ENCODE measurements at places on chromosomes 1 and 21.

GRCh38 chr1:244165701-244166100 lies 114.6 kb downstream of the ZBTB18 start:
- no peak for DNase-seq

DNA sequence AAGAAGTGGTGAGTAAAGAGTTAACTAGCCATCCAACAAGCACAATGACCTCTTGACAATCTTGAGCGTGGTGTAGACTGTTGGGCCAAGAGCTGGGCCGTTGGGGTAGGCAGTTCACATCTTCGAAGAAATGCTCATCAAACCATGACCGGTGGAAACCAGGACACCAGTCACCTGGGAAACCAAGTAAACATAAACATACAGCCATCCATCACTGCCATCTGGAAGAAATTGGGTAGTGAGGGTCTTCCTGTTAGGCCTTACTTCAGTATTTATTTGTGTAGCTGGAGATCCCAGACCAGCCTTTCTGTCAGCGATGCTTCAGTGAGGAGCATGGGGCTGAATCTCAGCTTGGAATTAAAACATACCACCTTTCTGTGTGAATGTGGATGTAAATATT lies 108.1 kb upstream of the HAO2 start:
- no peak for DNase-seq

DNA sequence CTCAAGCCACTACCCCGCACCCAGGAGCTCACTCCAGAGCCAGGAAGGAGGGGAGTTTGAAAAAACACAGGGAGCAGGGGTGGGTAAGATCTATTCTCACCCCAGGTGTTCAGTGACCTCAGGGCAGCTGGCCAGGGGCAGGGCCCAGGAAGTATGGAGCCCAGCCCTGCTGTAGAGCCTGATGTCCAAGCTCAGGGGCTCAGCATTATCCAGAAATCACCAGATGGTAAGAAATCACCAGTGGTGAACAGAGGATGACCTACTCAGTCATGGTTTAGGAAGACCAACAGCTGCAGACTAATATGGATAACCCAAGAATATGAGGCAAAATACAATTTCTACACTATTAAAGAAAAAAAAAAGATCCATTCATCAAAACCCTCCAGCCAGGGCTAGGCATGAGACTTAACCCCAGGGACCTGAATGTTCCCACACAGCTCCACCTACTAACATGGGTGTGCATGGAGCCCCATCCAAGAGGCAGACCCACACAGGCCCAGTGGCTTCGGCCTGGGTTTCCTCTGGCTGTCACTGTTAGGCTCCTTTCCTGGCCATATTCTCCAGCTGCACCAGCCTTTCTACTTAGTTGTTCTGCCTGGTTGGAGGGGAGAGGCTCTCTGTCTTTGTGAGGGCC lies 67.6 kb downstream of the KCNN3 start:
- DNase-seq = no peak

DNA sequence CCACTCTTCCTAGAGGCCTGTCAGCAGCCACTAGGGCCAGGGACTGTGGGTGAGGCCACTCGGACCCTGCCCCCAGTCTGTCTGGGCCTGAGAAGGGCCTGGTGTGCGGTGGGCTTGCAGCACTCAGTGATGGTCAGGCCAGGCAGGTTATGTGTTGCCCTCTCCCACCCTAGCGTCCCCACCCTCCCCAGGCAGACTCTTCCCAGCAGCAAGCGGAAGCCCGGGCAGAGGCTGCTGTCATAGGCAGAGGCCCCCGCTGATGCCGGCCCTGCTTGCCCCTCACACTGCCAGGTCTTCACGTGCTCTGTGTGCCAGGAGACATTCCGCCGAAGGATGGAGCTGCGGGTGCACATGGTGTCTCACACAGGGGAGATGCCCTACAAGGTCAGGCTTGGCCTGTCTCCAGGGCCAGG lies 6.6 kb downstream of the ZBTB48 start:
- no peak for DNase-seq

DNA sequence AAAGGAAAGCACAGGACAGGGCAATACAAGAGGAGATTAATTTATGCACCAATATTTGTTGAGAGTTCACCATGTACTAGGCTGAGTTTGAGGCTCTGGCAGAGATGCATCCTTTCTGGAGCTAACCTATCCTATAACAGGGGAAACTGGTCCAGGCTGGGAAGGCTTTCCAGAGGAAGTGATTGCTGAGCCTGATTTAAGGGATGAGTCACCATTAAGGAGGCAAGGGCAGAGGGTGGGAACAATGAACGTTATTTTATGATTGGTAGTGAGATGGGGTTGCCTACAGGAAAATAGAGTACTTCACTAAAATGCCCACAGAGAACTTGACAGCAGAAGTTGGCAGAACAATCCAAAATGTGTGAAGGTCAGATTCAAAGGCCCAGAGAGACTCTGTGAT lies 141.4 kb downstream of the PLPP3 start:
- peak; percentile 55 for DNase-seq

- DNase-seq = peak; percentile 48
These were observed 33.8 kb upstream of the RPL11 start for GRCh38 chr1:23657659-23658275.

DNA sequence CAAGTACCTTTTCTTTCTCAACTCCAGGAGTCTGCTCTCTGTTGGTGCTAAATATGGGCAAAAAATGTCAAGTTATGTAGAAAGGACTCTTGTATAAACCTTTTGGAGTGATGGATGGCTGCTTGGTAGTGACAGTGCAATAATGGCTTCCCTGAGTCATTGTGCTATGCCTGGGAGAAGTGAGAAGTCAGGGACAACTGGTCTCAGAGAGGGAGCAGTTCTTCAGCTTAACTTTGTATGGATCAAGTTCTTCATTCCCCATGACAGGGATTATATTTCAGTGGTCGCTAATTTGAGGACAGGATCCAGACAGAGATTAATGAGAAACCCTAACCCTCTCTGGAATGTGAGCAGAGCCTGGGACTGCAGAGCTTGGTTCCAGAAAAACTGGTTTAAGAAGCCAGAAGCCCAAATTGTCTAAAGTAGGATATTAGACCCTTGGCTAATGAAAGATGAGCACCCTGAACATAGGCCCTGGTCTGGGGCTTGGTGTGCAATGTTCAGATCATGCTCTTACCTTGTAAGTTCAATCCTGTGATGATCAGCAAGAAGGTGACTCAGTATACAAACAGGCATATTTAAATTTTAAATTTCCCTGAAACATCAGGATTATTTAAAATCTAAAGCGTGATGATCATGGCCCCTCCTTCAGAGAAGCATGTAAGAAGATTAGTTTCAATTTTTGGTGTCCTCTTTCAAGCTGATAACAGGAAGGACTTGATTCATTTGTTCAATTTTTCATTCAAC lies 50.9 kb downstream of the NTMT2 start:
- no peak for DNase-seq

GRCh38 chr1:153938996-153939395 lies 7.5 kb downstream of the DENND4B start:
- no peak for DNase-seq

DNA sequence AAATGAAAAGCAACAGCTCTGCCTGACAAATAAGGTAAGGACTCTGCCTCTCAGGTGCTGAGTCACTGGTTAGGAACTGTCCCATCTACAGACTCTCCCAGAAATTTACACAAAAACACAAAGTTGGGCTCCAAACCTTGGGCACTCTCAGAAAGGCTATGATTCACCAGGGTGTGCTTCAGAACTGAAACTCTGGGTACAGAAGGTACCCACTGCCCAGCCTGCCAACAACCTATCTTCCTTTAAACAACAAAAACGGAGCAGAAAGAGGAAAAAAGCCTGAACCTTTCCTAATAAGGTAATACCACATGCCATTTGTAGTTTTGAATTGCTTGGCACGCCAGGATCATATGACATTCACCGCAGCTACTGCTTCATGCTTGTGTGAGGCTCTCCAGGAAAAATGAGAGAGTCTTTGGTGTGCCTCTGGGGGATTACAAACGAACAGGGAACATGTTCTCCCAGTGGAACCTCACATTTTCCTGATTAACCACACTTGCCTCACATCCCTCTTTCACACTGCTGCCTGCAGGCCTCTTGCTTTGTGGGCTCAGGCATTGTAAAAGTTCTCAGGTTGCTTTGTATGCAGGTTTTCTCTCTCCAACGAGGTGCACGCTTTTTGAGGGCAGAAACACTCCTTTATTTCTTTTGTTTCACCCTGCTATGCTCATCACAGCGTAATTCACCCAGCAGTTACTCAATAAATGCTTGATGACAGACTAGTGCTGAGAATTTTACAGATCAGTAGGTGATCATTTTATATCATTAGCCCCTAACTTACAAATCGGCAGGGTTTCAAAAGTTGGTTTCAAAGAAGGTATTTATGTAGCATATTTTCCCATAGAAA lies 65.1 kb downstream of the GADD45A start:
- DNase-seq = peak; percentile 59
